ENCODE measurements at places on chromosomes 7 and 10.

DNA sequence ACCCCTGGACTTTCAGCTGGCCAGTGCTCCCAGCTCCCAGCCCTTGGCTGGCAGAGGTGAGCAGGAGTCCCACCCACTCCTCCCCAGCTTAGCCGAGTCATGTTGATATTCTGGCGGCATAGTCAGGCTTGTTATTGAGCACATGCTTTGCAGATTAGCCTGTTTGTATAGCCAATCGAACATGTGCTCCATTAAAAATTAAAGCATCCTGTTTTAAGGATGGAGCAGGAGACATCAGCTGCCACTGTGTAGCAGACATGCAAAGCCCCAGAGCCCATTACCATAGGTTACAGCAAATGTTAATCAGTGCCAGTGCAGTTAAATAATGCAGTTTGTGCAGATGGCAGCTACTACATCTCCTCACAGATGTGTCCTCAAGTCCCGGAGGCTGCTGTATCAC, 574.6 kb upstream of the GALNT17 start:
- DNase-seq = no peak

- DNase-seq = no peak
Measured at GRCh38 chr10:117546020-117546580, 3.6 kb downstream of the EMX2 start.

GRCh38 chr7:101733713-101734475, 83.5 kb upstream of the CUX1 start:
- DNase-seq = no peak

DNA sequence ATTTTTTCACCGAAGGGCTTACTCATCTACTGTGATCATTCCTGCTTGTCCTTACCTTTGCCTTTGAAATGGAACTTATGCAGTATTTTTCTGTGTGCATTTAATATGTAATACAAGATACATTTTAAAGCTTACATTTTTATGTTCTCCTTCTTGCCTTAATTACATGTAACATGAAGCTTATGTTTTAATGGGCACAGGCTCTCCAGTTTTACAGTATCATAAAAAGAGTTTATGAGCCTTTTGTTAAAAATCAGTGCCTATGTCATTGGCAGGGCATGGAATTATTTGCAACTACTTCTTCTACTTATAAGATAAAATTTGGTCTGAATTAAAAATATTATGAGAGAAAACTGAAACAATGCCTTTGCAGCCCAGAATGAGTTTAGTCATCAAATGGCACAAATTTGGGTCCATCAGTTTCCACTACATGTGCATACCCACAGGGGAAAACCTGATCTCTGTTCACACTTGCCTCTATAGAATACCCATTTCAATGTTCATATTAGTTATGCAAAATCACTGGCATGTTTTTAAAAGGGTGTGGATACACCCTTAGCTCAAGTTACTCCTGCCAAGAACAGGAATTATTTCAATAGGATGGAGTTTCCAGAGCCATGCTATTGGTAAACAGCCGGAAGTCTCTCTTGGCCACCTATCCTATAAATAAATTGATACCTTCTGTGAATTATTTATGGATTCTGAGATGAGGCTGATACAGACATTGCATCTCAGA, 27.9 kb upstream of the WNT16 start:
- no peak for DNase-seq

GRCh38 chr7:110974441-110974840, 116.5 kb upstream of the LRRN3 start:
- DNase-seq = no peak

GRCh38 chr10:125606414-125607010, 76.5 kb downstream of the TEX36 start:
- DNase-seq = no peak

- DNase-seq = no peak
Measured at GRCh38 chr7:134766779-134767519, 12.5 kb upstream of the CALD1 start.
